Activated T-helper 1 cell treated with anti-CD3 and anti-CD28 coated beads, Interleukin-12 subunit alpha, Interleukin-12 subunit beta, Interleukin-2, Interleukin-4 antibody, amounts not matched to agents 30 ng/mL and 10 ng/mL and 1 ng/mL, durations not matched to agents 14 hours and 24 hours and 36 hours (primary cell): ENCODE measurements at places on chromosomes 6 and 20. TPM values are rescaled to one million over a fixed set of nuclear protein-coding genes. Genes with fewer than 3 reads are reported as not detected.

DNA sequence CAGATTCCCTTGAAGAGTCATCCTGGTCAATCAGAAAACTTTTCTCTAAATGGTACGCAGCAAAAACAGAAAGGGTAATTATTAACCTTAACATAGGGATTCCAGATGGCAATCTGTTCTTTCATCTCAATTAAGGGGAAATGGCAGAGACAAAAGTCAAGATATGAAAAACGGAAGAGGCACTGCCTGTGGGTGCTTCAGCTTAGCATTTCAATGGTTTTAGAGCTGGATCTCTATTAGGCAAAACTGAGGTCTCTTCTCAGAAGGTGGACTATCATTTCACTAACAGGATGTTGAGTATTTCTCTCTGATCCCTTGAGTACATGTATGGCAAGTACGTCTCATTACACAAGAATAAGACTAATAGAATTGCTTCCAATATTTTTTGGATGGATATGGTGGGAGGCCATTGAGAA lies 296.9 kb downstream of the HIVEP2 start:
- DNase-seq, result no peak

GRCh38 chr6:101226677-101227135 lies 166.8 kb upstream of the GRIK2 start:
- no peak for DNase-seq

DNA sequence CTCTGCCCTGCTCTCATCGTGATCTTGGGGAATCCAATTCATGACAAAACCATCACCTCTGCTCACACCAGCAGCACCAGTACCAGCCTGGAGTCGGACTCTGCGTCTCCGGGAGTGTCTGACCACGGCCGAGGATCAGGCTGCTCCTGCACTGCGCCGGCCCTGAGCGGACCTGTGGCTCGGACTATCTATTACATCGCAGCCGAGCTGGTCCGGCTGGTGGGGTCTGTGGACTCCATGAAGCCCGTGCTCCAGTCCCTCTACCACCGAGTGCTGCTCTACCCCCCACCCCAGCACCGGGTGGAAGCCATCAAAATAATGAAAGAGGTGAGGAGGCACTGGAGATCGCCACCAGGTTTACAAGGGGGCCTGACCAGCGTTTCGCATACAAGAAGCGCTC lies 37.2 kb upstream of the PBOV1 start:
- no peak for DNase-seq

DNA sequence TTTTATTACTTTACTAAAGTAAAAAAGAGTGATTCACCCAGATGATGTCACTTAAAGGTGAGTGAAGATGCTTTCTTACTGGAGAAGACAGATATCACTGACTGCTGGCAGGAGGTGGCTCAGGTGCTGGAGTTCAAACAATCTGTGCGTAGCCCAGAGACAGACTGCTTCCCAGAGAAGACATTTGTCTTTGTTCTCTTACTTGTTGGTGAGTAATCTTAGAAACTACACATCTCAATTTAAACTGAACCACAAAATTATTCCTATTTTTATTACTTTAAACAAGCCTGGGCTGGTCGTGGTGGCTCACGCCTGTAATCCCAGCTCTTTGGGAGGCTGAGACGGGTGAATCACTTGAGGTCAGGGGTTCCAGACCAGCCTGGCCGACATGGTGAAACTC lies 92.2 kb downstream of the CEP162 start:
- DNase-seq, result no peak

DNA sequence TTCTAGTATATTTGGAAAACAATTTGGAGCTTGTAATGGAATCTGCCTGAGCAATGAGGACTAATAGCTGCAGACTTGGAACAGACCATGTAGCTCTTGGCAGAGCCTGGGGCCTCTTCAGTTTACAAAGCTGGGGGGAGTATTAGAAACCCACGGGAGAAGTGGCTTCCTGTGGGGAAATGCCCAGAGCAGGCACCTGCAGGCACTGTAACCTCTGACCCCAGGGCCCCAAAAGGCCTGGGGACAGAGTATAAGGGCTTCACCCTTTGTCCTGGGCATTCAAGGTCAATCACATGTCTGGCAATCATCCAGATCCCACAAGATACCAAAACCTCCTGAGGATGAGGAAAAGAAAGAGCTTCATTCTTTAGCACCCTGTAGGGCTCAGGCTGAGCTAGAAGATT lies 19.4 kb downstream of the PKIG start:
- DNase-seq, result no peak

DNA sequence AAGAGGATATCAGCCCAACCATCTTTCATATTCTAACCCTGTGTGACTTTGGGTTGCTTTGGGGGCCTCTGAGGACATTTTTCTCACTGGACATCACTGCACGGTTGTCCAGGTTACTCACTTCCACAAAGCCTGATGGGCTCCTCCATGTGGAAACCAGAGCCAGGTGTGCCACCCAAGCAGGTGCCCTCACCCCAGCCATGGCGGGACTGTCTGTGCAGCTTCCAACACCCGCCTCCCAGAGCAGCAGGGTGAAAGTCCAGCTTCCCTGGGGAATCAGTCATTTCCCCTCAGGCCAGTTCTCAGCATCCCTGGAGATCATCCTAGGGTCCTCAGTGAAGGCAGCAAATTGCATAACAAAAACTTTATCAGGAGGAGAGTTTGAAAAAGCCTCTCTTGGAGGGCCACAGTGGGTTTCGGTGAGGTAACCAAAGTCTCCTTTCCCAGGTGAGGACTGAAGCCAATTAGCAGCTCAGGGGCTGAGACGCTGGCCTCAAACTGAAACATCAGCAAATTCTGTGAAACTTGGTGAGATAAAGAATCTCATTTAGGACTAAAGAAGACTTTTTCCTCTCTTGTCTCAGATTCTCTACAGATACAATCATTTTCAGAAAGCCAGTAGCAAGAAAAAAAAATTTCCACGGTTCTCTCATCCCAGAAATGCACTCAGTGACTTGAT lies 289.6 kb upstream of the CDH4 start:
- DNase-seq, result no peak

DNA sequence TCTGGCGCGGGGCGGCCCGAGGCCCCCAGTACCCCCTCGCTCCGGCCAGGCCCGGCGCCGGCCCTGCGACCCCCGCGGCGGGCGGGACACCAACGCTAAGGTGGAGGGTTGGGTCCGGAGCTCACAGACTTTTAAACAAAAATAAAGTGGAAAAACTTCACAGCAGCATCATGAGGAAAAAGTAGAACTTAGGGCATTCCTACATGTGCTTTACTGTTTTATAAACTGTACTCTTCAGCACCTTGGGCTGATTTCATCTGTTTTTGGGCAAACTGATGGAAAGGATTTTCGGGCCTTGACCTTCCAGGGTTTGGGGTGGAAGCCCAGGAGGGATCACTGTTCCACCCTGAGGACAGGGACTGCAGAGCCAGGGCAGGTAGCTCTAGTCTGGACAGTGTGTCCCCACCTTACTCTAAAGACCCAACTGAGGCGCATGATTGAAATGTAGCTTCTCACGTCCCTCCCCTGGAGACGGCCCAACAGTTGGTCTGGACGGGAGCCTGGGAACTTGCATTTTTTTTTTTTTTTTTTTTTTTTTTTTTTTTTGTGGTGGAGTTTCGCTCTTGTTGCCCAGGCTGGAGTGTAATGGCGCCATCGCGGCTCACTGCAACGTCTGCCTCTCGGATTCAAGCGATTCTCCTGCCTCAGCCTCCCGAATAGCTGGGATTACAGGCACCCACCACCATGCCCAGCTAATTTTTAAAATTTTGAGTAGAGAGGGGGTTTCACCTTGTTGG lies 740 bp downstream of the NELFCD start:
- DNase-seq, result no peak

DNA sequence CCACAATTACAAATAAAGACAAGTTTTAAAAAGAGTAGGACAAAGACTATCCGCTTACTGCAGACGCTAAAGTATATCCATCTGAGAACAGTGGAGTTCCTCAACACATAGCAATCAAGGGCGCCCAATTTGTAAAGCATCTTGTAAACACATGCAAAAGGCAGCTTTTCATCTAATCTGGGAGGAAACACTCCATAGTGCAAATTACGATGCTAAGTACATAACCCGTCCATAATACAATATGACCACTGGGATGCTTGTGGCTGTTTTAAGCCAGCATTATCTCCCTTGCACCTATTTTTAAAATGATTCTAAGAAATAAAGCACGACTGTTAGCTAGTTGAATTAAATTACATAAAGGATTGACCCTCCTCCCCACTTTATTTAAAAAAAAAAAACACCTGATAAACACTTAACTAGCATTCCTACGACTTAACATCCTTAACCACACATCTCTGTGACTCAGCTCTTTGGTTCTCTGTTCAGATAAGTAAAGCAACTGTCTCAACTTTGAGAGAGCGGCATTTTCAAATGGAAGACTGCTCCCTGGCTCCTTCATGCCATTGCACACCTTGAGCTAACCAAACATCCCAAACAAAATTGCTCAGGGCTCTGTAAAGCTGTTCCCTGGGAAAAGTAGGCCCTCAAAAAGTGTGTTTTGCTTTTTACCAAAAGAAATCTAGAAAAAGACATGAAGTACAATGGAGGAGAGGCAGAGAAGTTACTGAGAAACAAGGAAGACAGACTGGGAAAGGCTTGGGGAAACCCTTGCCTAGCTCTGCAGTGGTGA lies 14.2 kb downstream of the SLC22A23 start:
- DNase-seq, result no peak

DNA sequence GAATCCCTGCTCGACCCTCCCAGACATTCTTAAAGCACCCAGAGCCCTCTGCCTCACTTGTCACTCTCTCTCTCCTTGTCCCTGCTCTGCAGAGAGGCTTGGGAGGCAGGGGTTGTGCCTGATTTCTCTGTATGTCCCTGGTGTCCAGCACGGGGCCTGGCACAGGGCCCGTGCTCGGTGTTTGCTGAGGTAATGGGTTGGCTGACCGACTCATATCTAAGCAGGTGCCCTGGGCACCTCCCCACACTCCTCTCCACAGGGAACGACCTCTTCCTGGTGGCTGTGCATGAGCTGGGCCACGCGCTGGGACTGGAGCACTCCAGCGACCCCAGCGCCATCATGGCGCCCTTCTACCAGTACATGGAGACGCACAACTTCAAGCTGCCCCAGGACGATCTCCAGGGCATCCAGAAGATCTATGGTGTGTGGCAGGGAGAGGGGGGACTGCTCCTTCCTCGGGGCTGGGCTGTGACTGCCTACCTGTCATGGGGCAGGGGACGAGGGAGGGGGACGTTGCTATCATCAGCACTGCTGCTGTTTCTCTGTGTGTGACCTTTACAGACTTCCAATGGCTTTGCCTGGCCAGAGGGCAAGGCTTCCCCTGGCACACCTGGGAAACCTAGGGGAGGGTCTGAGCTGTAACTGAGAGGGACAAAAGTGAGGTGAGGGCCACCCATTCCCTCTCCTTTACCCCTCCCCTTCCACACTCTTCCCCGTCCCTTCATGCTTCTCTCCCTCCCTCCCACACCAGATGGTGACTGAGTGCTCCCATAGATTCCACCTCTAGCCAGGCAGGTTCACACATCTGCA lies 14.2 kb downstream of the MMP24OS start:
- DNase-seq, result no peak

GRCh38 chr20:462199-462991 lies at the start of gene TBC1D20:
Gene TBC1D20, minus strand, starts transcription at chr20:462533. Its CDS starts 128 bp downstream, at chr20:462405.
- DNase-seq, result peak; percentile 84

- DNase-seq, result peak; percentile 69
Observed at GRCh38 chr20:2872459-2873009, 747 bp upstream of the PTPRA start.

DNA sequence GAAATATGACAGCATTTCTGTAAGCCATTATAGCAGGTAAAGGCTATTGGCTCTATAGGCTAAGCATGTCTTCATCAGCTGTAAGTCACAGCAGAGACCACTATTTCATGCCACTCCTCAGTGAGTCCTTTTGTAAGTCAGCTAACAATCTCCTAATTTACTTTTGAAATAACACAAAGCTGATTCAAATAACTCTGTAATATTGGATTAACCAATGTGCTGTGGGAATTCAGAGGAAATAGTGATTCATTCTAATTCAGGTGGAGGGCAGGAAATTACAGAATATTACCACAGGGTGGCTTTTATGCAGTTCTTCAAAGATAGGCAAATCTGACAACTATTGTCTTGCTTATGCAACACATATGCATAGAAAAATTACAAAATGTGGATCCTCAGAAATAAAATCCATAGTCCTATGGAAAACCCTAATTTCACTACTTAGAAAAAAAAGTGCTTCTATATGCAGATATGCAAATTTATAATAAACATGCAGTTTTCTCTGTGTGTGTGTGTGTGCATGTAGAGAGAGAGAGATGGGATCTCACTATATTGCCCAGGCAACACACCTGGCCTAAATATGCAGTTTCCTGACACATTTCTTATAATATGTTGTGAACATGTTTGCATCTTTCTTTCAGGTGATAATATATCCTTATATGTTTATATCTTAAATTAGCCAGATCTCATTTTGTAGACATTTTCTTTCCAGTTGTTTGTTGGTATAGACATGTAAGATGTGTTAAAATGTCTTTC lies 4.8 kb upstream of the SMIM28 start:
- DNase-seq, result no peak

- no peak for DNase-seq
Observed at GRCh38 chr20:58666702-58667101, 15.6 kb downstream of the STX16 start.

DNA sequence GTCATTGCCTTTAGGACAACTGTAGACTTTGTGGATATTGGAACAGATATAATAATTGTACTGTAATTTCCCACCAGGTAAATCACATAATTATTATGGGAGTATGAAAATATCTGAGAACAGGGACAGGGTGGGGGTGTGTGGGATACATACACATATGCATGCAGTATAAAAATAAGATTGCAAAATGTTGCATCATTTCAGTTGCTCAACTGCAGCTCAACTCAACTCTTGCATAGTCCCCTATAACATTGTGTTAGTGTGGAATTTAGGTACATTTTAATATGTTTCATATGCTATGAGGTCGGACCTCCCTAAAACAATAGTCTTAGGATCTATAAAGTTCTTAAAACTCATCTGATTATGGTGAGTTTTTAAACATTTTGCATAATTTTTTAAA lies 275.0 kb upstream of the FLRT3 start:
- no peak for DNase-seq

Gene UTRN
- 48.3 and 50.6 TPM in 2 replicates for total RNA-seq

Gene HLA-DQA1
- 12.5 and 13.3 TPM in 2 replicates for total RNA-seq

Gene FOXS1
- total RNA-seq, result not detected in 2 replicates

Gene CDH26
- 0.41 and 0.56 TPM in 2 replicates for total RNA-seq

Gene MAS1
- total RNA-seq, result not detected in 2 replicates

Gene MCHR2
- total RNA-seq, result not detected in 2 replicates
